SW 1271 (cell line): ENCODE measurements at places on chromosomes 7 and 10.

DNA sequence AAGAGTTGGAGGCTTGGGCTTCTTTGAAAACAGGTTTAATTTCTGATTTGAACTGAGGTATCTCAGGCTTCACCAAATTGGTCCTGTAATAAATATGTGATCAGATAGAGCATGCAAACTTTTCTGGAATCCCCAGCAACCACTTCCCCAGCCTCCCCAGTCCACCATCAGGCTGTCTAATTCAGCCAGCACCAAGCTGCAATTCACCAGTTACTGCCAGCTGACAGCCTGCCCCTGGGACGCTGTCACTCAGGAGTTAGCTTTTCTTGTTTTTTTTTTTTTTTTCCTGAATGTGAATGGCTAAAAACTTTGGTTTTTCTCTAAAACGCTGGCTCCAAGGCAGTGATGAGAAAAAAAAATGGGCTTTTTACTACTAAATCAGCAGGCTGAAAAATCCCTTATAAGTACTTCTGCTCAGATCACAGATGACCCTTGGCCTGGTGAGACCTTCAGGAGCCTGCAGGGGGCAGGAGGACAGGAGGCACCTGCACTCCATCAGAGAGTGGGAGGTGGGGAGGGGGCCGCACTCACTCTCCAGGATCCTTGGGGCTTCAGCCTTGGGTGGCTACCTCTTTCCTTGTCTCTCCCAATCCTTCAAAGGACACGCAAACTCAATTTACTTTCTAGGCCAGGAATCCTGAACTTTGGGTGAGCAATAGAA, 349.4 kb downstream of the GATA3 start:
- no peak for DNase-seq

DNA sequence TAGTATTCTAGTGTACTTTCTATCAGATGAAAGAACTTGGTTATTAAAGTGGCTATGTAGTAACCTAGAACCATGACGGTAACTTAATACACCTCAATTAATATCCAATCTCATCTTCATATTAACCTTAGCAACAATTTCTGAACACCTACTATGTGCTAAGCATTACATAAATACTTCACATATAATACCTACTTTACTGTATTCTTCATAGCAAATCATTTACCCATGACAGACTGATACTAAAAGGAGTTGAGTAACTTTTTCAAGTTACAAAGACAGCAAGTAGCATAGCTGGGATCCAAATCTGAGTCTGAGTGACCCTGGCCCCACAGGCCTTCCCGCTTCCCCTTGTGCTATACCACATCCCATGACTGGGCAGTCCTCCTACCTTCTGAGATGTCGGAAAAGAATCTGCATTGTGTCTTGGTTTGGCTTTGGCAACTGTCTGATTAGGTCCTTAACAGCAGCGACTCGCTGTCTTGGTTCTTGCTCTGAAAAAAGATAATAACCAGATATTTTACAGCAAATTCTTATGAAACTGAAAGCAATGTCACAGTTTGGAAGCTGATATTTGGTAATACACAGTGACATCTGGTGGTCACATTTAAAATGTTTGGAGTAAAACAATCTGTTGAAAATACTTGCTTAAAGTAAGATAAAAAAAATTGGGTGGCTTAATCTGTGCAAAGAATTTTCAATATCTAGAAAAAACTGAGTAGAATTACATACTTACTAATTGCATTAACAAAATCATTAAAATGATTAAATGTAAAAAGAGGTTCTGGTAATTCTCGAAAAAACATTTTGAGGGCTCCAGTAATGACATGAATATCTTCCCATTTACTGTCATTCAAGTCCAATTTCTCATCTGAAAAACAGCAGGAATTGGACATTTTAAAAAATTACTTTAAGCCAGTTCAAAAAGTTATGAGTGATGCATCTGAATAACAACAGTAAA, 120.1 kb downstream of the ARHGAP12 start:
- DNase-seq, result no peak

DNA sequence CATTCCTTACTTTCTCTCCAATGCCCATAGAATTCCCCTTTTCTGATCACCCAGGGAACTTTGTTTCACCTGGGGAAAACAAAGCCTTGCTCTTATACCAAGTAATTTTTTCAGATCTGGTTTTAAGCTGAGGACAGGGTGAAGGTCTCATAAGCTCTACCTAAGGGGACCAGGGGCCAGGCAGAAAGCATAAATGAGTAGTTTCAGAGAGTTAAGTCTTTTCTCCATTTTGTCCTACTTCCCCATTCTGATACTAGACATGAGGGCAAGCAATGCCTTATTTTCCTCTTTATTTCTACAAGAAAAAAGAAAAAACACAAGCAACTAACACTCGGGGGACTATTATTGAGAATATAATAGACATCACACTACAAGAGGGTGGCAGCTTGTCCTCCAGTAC, 2.9 kb downstream of the AKR1D1 start:
- DNase-seq, result no peak

- DNase-seq, result no peak
Observed at GRCh38 chr10:48520594-48520993, 84.3 kb downstream of the ARHGAP22 start.

GRCh38 chr7:1890289-1891235, 220.5 kb downstream of the ELFN1 start:
- no peak for DNase-seq

DNA sequence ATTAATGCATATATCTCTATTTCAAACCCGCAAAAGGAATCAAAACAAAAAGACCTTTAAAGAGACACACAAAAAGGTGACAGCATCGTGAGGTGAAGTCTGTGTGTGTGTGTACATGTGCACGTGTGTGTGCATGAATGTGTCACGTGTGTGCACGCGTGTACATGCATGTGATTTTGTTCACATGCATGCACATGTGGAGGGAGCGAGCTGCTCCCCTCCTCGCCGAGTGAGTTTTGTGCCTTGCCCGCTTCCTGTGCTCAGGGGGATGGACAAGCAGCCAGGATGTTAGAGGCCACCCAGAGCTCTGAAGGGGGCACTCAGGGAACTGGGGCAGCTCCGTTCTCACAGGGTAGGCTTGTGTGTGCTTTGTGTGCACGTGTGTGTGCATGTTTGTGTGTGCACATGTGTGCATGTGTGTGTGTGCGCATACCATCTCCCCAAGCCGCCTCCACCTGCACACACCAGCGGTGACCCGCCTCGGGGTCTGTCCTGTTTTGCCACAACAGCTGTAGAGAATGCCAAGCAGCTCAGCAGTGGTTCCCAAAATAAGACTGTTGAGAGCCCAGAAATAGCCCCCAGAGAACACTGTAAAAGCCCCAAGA, 191.2 kb downstream of the PTPRN2 start:
- DNase-seq, result no peak

- no peak for DNase-seq
Observed at GRCh38 chr10:62393237-62393636, 19.1 kb downstream of the ZNF365 start.

- DNase-seq, result no peak
Observed at GRCh38 chr7:30172451-30172850, 37.7 kb downstream of the MTURN start.

GRCh38 chr10:9198611-9199010, 1144.1 kb downstream of the GATA3 start:
- peak; percentile 7 for DNase-seq

DNA sequence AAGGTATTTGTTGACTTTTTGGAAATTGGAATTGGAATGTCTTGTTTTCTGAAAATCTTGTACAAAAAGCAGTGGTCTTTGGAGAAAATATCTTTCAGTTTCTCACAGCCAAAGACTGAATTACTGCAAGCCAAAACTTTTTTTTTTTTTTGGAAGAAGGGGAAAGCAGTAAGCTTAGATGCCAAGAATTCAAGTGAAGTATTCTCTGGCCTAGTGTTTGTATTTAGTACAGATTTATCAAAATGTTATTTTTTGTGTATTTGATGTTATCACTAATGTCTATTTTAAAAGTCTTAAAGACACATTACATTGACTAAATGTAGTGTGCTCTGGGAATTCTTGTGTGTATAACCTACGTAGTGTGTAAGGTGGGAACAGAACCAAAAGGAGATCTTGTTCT, 6.2 kb downstream of the TET1 start:
- DNase-seq, result no peak

GRCh38 chr7:132575419-132575981, 770 bp downstream of the PLXNA4 start:
- no peak for DNase-seq
